ENCODE measurements at places on chromosomes 12 and 14.

DNA sequence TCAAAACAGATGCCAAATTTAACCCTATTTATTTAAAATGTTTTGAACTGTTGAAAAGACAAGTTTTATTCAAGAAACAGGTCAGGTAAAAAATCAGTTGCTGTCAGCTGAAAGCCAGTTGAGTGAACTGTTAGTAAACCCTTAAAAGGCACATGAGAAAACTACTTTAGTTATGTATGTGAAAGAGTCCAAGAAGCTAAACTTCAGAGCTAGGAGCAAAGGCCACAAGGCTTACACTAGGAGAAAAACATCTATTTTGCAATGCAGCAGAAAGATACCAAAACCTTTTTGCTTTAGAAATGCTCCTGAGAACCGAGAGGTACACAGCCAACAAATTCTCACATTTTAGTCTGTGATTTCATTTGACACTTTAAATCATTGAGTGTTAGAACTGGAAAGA lies 375.2 kb downstream of the FSCB start:
- DNase-seq, result no peak

GRCh38 chr14:50333014-50333509 lies 20.9 kb downstream of the DMAC2L start:
- no peak for DNase-seq

- DNase-seq, result no peak
Observed at GRCh38 chr14:33774723-33775470, 176.0 kb downstream of the EGLN3 start.

- DNase-seq, result no peak
Observed at GRCh38 chr14:94332063-94332583, 9.0 kb upstream of the SERPINA6 start.

- DNase-seq, result no peak
Observed at GRCh38 chr12:59833408-59833807, 237.6 kb downstream of the SLC16A7 start.

- DNase-seq, result no peak
Observed at GRCh38 chr14:72254937-72255472, 322.8 kb downstream of the RGS6 start.

GRCh38 chr14:51020024-51020710 lies 74.7 kb downstream of the TRIM9 start:
- no peak for DNase-seq

- no peak for DNase-seq
Observed at GRCh38 chr14:69351385-69351784, 46.7 kb downstream of the ERH start.

DNA sequence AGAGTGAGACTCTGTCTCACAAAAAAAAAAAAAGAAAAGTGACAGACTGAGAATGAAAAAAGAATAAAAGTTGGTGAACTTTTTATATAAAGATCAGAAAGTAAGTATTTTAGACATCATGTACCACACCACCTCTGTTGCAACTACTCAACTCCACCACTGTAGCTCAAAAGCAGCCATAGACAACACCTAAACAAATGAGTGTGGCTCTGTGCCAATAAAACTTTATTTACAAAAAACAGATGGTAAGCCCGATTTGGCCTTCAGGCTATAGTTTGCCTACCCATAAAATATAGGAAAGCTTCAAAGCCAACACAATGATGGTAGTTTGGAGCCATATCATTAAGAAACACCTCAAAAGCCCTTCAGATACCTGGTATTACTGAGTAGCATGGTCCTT lies 154.5 kb upstream of the FOXN3 start:
- DNase-seq, result no peak

DNA sequence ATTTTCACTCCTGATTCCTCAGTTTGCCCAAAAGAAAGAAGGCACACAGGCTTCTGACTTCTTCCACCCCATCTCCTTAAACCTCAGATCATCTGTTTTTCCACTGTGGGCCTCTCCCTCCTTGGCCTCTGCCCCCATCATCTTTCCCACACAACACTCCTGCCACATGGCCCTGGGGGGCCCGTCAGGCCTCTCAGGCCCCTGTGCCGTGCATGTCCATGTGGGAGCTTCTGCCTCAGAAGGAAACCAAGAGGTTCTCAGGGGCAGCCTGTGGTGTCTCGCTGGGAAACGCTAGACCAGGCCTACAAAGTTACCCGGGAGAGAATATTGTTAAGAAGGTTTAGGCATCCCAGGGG lies 8.0 kb downstream of the KLHL33 start:
- DNase-seq, result no peak

DNA sequence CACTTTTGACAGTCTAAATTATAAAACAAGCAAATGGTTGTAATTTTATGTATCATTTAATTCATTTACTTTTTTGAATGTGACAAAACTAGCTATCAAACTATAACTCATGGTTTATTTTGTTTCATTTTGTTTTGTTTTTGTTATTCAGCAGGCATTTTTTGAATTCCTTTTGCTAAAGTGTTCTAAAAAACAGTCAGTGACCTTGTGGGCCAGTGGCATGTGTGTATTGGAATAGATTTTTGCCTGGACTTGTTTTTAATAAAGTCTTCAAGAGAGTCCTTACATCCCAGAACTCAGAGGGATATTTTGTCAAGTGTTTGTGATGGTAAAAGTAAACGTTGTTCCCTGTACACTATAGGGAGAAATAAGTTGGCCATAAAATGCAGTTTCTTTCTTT lies 369.7 kb upstream of the SYT1 start:
- DNase-seq, result no peak

GRCh38 chr14:92589213-92589852 lies 75.8 kb downstream of the RIN3 start:
- DNase-seq, result no peak

DNA sequence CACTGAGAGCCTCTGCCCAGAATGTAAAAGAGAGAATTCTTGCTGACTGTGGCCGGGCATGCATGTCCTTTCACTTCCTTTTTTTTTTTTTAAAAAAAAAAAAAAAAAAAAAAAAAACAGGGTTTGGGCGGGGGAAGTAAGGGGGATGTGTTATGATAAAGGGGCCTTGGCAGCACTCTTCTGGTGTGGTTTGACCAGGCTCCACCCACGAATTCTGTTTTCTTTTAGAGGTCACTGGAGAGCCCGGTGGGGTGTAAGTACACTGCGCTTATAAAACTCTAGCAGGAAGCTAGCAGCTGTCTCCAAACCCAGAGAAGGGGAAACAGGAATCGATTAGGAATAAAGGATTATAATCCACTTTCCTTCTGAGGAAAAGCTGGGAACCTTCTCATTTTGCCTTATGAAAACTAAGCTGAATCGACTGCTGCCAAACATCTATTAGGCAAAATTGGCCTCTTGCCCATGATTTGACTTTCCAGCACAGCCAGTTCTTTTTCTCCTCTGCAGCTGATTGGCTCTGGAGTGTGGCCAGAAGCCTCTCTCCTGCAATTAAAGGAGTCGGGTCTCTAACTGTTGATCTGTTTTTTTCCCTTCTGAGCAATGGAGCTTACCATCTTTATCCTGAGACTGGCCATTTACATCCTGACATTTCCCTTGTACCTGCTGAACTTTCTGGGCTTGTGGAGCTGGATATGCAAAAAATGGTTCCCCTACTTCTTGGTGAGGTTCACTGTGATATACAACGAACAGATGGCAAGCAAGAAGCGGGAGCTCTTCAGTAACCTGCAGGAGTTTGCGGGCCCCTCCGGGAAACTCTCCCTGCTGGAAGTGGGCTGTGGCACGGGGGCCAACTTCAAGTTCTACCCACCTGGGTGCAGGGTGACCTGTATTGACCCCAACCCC lies 27.7 kb upstream of the HIGD1C start:
- DNase-seq, result peak; percentile 88

DNA sequence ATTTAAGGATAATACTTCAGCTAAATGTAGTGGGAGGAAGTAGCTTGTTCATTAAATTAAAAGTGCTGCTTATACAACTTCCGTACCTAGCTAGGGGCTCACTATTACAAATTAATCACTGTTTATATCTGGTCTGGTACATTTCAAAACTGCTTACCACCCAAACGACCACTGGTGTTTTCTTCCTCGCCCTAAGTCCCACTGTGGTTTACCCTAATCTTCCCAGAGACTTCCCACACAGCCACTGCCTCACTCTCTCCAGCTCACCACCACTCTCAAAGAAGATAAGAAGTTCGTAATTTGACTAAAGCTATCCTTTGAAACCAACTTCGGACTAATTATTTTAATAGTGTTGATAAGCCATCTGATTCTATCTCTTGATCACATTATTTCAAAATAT lies 62.6 kb downstream of the PLXNC1 start:
- no peak for DNase-seq

DNA sequence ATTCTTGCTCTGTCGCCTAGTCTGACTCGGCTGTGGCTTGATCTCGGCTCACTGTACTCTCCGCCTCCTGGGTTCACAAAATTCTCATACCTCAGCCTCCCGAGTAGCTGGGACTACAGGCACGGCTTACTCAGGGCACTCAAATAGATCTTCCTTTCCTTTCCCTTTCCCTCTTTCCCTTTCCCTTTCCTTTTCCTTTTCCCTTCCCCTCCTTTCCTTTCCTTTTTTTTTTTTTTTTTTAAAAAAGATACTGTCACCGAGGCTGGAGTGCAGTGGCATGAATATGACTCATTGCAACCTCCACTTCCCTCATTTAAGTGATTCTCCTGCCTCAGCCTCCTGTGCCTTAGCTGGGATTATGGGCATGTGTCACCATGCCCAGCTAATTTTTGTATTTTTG lies 86.0 kb downstream of the AEBP2 start:
- no peak for DNase-seq

- no peak for DNase-seq
Observed at GRCh38 chr12:11555743-11556625, 93.5 kb upstream of the ETV6 start.

GRCh38 chr14:97164021-97164420 lies 366.8 kb downstream of the VRK1 start:
- DNase-seq, result no peak

- DNase-seq, result no peak
Observed at GRCh38 chr12:50614167-50614759, 109.5 kb downstream of the DIP2B start.

DNA sequence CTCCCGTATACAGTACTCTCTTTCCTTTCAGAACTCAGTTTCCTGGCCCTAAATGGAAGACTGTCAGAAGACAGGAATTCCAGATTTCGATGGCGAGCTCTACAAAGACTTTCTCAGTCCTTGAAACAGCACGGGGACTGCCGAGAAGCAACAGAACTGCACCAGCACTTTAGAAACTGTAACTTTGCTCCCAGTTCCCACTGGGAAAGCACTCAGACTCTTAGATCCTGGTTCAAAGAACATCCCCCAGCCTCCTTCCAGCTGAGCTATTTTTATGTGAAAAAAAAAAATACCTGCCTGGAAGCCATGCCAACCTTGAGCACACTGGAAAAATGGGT lies 1.8 kb downstream of the PXN start:
- DNase-seq, result no peak

GRCh38 chr14:57508756-57509155 lies 15.1 kb upstream of the CCDC198 start:
- DNase-seq, result peak; percentile 71

GRCh38 chr12:6171409-6172015 lies 28.7 kb upstream of the CD9 start:
- no peak for DNase-seq

DNA sequence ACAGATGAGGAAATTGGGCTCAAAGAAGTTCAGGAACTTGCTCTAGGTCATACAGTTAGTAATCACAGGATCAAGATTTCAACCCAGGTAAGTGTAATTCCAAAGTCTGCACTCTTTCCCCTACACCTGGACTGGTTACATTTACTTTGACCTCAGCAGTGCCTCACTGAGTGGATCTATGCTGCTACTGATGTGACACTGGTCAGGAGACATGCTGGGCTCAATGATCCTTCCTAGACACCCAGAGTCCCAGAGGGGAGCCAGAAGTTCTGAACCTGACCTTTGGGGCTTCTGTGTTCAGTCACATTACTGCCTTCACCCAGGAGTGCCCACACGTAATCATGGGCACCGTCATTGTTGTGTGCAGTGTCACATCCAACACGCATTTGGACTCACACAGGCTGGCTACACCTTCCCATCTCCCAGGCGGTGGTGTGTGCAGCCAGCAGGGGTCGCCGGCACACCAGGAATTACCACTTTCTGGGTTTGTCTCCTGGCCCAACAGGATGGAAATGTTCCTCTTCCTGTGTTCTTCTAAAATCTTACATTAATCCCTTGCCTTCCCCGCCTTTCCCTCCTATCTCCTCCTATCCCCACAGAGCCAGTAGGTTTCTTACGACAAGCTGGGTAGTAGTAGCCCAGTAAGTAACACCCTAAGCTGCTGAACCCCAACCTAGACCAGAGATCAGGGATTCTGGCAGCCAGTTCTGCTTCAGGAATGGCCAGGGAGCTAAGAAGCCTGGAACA lies 25.6 kb downstream of the CALCOCO1 start:
- DNase-seq, result peak; percentile 13

DNA sequence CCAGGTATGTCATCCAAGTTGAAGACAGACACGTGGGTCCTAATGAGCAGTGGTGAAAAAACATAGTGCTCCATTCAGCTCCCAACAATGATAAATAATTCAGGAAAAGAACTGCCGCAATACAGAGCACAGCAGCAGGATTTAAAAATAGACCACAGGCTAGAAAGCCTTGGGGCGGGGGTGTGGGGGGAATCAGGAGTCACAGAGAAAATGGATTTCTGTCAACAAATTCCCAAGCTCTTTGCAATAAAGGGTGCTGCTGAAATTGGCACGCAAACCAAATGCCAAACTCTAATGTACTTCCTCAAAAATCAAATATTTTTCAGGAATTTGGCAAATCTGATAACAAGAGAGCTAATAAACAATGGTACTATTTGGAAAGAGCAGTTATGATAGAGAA lies 58.6 kb downstream of the R3HDM2 start:
- no peak for DNase-seq

DNA sequence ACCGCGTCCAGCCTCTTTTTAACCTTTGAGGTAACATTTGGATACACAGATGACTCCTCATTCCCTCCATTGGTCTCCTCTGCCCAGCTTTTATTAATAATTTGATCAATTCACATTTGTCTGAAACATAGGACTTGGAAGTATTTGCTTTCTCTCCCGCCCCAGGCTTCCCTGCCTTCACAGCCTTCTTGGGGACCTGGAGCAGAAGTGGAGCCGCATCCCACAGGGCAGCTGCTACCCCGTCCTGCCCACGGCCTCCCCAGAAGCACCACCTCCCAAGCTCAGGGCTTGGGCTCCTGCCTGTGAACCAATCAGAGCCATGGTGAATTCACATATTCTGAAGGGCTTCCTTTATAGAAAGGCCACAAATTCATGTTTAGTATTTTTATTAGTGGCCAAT lies 97.6 kb downstream of the PIWIL1 start:
- no peak for DNase-seq
